ENCODE measurements at places on chromosomes 3 and 15. TPM values are rescaled to one million over a fixed set of nuclear protein-coding genes. Genes with fewer than 3 reads are reported as not detected.

The CRABP1 gene
- not detected for polyA plus RNA-seq

The DPPA4 gene
- polyA plus RNA-seq: not detected

The FSD2 gene
- polyA plus RNA-seq: under 0.01 TPM

The CIDEC gene
- 75.3 TPM for polyA plus RNA-seq

The ACVR2B gene
- polyA plus RNA-seq: 0.61 TPM

The ROBO2 gene
- 0.13 TPM for polyA plus RNA-seq

The TLE3 gene
- polyA plus RNA-seq: 13.4 TPM

The EXD1 gene
- polyA plus RNA-seq: not detected

The SCAANT1 gene
- not detected for polyA plus RNA-seq

The FBXO40 gene
- not detected for polyA plus RNA-seq

The PRR20G gene
- polyA plus RNA-seq: not detected

The COL6A5 gene
- polyA plus RNA-seq: not detected

The NUTM1 gene
- not detected for polyA plus RNA-seq

The PBRM1 gene
- 6.9 TPM for polyA plus RNA-seq

The TGM4 gene
- not detected for polyA plus RNA-seq

- DNase-seq: no peak
These were observed 131.0 kb downstream of the RPLP1 start for GRCh38 chr15:69583626-69584025.

DNA sequence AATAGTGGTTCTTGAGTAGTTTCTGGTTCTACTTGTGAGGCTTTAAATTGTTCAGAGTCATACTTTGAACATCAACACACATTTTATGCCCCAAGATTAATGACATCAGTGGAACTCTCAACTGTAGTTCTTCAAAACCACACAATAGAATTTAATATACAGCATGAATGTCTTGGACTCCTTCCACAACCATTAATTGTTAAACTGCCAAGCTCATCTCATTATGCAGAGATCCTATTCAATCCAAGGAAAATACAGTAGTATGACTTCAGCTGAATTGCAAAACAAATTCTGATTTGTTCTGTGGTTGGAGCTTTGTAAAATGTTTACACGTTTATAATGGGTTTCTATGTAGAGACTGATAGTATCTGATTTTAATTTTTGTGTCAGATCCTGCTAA, 199.2 kb upstream of the SLC2A2 start:
- DNase-seq: no peak

DNA sequence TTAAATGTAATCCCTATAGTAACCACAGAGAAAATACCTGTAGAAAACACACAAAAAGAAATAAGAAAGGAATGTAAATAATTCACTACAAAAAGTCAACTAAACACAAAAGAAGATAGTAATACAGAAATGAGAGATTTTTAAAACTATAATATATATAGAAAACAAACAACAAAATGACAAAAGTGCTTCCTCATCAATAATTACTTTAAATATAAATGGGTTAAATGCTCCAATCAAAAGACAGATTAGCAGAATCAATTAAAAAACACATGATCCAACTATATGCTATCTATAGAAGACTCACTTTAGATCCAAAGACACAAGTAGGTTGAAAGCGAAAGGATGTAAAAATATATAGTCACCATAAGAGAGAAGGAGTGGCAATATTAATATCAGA, 45.8 kb downstream of the FRMD5 start:
- no peak for DNase-seq

GRCh38 chr15:84600331-84600686, 500 bp upstream of the ZSCAN2 start:
- peak; percentile 93 for DNase-seq

DNA sequence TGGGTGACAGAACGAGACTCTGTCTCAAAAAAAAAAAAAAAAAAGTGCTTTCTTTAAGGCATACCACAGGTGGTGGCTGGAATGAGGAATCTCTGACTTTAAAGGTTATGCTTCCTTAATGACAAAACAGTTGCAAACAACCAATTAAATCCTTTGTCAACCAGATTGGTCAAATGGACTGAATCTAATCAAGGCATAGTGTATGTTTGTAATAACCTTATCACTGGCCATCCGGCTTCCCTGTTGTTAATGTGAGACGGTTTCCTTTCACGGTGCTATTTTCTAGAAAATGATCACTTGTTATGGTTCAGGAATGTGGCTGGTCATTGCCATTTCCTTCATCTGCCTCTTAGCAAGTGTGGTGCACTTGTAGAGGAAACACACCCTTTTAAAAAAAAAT, 75.9 kb downstream of the FLNB start:
- DNase-seq: no peak

- no peak for DNase-seq
These were observed 53.4 kb upstream of the NEK10 start for GRCh38 chr3:27422617-27423016.

DNA sequence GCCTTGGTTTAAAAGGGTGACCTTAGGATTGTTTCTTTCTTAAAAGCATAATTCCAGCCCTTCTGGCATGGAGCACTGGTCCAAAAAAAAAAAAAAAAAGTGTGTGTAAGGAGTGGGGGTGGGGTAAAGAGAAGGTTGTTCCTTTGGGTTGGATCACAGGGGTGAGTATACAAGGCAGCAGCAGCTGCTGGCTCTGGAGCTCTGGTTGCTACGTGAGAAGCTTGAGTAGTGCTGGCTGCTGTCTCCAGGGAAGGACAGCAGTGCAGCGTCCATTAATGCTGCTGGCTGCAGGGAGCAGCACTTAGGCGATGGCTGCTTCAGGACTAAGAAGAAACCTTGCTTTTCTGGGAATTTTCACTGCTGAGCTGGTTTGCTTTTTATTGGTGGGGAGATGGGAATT, 2.3 kb downstream of the SETD5 start:
- peak; percentile 83 for DNase-seq

- no peak for DNase-seq
These were observed 514.8 kb downstream of the EPHA3 start for GRCh38 chr3:89622063-89622700.

- no peak for DNase-seq
These were observed 150.5 kb upstream of the PRR20G start for GRCh38 chr3:127438371-127438770.

DNA sequence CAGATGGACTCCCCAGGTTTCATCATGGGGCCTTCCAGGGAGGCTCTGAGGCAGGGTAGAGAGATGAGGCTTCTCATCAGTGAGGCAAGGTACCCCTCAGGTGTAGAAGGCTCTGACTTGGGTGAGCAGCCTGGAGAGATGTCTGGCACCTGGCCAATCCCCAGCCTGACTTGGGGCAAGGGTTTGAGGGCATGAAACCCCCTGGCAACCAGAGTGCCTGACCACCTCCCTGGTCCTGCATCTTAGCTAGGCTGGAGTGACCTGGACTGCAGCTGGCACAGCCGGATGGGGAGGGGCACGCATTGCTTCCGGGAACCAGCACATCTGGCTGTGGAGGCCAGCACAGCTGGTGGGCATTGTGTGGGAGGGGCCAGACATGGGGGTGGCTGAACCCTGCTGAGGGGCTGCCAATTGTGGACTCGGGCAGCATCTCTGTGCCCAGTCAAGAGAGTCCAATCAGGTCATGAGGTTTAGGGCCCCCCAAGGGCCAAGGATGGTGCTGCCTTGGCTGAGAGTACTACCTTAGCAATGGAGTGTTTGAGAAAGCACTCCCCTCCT, 1.9 kb downstream of the ZBTB47 start:
- peak; percentile 66 for DNase-seq

DNA sequence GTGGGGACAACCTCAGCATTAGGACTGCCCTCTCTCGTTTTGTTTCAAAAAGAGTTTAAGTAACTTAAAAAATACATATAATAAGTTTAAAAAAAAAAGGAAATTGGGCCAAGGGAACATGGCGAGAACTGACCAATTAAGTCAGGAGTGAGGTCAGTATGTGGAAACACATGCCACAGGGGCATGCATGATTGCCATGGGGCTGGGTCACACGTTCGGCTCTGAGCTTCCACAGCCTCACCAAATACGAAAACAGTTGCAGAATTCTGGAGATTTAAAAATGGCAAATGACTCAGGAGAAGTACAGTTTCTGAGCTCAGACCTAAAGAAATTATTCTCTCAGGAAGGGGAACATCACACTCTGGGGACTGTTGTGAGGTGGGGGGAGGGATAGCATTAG, 24.1 kb downstream of the PDE8A start:
- DNase-seq: no peak

GRCh38 chr15:48868023-48868422, 9.9 kb upstream of the EID1 start:
- DNase-seq: no peak

- no peak for DNase-seq
These were observed 34.0 kb upstream of the ZNF280D start for GRCh38 chr15:56767315-56767714.

DNA sequence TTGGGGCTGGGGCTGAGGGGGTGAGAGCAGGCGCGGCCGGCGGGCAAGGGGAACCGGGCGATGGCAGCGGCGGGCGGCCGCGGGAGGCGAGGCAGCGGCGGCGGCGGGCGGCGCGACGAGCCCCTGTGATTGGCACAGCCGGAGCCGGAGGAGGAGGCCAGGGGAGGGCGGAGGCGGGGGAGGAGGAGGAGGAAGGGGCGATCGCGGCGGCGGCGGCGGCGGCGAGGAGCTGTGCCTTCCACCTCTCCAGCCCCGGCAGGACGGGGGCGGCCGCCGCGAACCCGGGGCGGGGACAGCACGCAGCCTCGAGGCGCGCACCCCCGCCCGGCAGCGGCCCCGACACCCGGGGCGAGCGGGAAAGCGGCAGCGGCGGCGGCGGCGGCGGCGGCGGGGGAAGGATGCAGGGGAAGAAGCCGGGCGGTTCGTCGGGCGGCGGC, at the start of gene SLCO3A1:
TSS of gene SLCO3A1 (plus strand) at position 198 of the 437 bp plus-strand sequence.
- DNase-seq: peak; percentile 88

DNA sequence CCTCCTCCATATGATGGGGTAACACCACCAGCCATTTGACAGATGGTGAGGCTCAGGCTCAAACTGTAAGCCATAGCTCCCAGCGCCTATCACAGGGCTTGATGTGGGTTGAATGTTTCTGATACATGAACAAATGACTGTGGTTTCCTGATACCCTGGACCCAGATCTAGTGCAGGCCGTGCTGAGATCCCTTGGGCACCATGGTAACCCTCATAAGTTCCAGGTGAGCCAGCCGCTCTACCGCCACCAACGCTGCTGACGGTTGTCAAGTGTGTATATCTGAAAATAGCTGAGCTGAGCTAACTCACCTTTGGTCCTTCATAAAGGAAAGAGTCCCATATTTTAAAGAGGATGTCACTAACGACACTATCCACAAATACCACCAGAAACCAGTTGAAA, 74.5 kb downstream of the TBC1D2B start:
- DNase-seq: no peak

DNA sequence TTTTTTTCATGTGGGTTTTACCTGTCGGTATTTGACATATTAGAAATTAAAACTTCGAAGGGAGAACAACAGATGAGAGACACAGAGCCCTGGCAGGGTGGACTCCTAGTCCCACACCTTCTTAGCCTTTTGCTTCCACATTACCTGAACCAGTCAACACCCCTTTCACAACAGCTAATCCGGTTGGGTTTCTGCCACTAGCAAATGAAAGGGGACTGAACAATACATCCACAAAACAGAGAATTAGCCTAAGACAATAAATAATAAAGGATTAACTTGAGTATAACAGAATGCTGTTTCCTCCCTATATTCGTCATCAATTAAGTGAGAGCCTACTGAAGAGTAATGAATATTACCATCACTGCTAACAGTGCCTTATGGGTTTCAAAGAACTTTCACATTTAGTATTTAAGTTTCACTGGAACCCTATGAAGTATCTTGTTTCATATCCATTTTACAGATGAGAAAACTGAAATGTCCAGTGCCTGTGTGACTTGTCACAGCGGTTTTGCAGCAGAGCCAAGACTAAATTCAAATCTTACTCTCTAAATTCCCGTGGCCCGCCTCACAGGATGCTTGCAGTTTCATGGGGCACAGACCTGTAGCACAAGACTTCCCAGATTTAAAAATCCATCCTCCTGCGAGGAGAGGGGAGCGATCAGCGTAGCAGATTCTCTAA, 1.0 kb upstream of the RAB8B start:
- DNase-seq: no peak

- no peak for DNase-seq
These were observed 54.2 kb downstream of the DTWD1 start for GRCh38 chr15:49675041-49675440.

DNA sequence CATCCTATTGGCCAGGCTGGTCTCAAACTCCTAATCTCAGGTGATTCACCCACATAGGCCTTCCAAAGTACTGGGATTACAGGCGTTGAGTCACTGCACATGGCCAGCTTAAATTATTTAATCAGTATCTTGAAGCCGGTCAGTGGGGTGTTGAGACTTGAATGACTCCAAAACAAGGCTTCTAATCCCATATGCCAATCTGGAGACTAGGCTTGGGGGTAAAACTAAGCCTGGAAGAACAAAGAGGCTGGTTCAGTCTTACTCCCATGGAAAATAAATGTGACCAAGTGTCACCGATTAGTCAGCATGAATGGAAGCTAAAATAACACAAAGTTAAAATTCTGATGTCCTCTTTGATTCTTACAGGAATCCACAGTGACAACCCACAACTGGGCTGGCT, 509.1 kb downstream of the FOXP1 start:
- no peak for DNase-seq

DNA sequence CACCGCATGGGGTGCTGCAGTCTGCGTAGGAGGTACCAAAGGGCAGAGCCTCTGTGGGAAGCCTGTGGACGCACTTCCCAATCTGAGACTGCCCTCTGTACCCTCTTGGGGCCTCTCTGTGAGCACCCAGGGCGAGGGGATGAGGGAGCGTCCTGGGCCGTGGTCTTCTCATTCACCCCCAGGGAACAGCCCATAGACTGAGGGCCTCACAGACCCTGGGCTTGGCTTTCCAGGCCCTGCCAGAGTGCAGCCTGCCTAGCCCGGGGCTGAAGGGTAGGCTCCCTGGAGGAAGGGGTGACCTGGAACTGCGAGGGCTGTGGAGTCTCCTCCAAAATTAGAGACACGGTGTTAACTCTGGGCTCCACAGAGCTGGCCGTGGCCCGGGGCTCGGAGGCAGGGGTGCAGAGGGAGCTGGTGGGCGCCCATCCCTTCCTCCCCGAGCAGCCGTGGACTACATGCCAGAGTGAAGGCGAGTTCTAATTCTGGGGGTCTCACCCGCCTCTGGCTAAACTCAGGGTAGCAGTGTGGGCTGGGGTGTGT, 468 bp upstream of the SPTBN5 start:
- no peak for DNase-seq

DNA sequence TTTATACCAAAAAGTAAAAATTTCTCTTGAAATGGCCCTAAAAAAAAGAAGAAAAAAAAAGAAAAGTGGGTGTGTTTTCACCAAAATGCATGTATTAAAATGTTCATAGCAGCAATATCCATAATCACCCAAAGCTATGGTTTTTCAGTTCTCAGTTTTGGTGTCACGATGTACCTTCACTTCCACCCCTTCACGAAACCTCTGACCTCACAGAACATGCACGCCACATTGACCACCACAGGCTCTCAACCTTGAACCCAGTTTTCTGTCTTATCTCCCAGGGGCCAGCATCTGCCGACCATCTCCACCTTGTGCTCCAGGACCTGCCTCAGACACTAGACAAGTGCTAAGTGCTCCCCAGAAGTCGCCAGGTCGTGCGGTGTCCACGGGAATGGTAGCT, 30.4 kb downstream of the COLQ start:
- DNase-seq: no peak

DNA sequence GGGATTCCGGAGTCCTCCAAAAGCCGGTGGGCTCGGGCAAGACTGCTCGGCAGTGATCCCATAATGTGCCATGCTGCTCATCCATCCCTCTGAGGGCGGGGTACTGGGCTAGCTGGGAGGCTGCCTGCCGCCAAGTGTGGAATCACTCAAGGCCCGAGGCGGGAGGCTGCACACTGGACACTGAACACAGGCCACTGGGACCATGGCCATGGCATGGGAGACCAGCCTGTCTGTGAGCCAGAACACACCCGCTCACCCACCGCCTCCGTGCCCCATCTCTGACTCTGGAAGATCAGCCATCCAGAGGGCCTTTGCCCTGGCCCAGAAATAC, 1.4 kb downstream of the C3orf22 start:
- DNase-seq: peak; percentile 41

- no peak for DNase-seq
These were observed 56.1 kb upstream of the CACNA2D3 start for GRCh38 chr3:54066253-54066652.

All from aorta (tissue), 5 donors.